Stimulated activated CD4-positive, alpha-beta T cell treated with anti-CD3 and anti-CD28 coated beads, Interleukin-1b, Interleukin-23, amount 100 ng/mL, for 1 hour (primary cell): ENCODE measurements at places on chromosomes 2 and 18.
A peak's percentile ranks its signal among the peaks of the same experiment; 100 is the strongest.

GRCh38 chr18:51523671-51524070, 326.2 kb upstream of the MEX3C start:
- DNase-seq = no peak

GRCh38 chr2:74742471-74742870, 88.4 kb downstream of the SEMA4F start:
- no peak for DNase-seq

DNA sequence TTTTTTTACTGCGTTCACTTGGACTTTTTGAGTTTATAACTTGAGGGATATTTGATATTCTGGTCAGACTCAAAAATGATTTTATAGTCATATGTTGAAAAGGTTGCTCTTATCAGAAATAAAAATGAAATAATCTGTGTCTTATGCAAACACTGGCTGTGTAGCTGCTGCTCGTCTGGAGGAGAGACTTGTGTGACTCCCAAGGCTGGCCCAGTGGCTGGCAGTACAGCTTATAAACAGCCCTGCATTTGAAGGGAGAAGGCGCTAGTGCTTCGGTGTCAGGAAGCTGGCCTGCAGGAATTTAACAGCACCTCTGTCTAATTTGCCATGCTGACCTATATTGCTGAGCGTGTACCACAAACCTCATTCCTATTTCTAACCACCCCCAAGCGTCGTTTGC, 74.5 kb downstream of the ASAP2 start:
- DNase-seq = no peak

DNA sequence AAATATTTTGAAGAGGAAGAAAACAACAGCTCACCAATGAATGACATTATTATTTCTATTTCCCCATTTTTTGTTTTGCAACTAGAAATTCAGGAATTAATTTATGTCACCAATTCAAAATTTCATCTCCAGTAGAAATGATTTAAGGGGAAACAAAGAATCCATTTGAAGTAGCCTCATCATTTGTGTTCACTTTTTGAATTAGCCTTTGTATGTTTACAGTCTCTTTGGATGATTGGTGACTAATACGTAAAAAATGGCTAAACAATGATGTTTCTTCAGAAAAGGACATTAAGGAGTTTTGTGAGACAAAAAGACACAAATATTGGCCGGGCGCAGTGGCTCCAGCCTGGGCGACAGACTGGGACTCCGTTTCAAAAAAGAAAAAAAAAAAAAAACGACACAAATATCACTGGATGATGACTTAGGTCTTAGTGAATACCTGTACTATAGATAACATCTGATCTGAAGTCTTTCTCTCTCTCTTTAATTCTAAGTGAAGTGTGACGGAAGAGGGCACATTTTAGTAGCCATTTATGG, 313.2 kb downstream of the PIK3C3 start:
- DNase-seq = no peak

- DNase-seq = peak; percentile 14
Measured at GRCh38 chr2:113370478-113371091, 66.9 kb upstream of the ZNG1B start.

GRCh38 chr2:208064220-208064961, 39.1 kb upstream of the PLEKHM3 start:
- no peak for DNase-seq

- DNase-seq = no peak
Measured at GRCh38 chr2:126777620-126777978, 121.1 kb upstream of the TEX51 start.

GRCh38 chr18:48547531-48547981, 8.7 kb downstream of the CTIF start:
- no peak for DNase-seq

DNA sequence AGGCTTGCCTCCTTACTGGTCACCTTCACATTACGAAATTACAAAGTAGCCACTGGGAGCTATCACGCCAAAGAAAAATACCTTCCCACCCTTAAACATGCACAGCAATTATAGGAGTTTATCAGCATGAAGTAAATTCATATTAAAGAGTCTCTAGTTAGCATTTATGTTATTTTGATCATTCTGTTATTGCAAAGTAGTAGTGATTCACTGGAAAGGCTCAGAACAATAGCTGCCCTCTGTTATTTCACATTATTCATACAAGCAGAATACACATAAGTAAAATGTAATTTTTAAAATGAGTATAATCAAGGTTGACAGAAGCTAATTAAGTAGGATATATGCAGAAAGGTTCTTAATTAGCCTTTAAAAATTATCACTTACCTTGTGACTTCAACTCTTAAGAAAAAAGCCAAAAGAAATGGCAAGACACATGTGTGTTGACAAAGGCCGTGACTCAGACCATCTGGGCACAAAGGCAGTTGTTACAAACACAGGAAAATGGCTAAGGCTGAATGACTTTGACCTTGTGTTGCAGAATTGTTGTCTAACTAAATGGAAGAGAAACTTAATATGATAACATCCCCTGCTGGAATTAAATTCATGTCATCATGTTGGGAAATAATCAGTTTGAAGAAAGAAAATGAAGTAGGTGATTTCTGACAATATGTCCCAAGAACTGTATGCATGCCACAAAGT, 108.3 kb downstream of the ARL6IP6 start:
- DNase-seq = no peak

GRCh38 chr18:6734726-6735430, 5.4 kb downstream of the ARHGAP28 start:
- DNase-seq = no peak

DNA sequence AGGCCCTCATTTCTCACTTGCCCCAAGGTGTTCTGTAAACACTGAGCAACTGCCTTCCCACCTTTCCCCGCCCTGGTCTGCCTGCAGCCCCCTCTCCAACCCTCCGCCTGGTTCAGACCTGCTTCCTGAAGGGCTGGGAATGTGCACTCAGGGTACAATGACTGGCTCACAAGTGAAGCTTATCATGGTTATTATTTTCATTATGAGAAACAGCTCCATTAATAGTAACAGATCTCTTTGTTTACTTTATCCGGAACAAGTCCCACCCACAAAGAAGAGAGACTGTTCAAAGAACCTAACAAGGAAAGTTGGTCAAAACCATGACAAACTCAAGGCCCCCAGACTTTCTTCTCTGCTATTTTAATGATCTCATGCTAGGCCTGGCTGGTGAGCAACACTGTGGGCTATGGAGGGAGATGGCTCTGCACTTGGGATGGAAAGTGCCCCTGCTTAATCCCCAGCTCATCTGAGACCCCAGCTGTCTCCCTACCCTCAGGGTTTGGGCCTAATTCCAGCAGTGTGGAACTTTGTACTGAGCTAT, 36.7 kb downstream of the ARHGAP25 start:
- DNase-seq = no peak

DNA sequence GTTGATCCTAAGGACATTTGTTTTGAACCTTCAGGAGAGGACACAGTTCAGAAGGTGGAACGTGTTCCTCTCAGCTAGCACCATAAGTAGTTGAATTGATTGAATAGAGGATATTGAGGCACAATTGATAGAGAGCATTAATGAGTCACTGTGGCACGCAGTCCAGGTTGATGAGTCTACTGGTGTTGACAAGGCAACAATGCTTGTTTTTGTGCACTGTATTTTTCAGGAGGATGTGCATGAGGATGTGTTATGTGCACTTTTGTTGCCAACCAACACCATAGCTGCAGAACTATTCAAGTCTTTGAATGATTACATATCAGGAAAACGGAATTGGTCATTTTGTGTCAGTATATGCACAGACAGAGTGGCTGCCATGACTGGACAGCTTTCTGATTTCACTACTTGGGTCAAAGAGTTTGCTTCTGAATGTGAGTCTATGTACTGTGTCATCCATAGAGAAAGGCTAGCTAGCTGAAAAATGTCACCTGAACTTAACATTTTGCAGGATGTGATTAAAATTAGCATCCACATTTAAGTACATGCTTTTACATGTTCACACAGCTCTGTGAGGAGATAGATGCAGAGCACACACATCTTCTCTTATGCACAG, 140.1 kb upstream of the B3GNT2 start:
- no peak for DNase-seq

DNA sequence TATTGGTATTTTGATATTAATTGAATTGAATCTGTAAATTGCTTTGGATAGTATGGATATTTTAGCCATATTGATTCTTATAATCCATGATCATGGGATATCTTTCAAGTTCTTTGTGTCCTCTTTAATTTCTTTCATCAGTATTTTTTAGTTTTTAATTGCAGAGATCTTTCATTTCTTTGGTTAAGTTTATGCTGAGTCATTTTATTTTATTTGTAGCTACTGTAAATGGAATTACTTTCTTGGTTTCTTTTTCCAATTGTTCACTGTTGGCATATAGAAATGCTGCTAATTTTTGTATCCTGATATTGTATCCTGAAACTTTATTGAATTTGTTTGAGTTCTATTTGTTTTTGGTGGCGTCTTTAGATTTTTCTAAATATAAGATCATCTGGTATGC, 79.5 kb upstream of the DSEL start:
- DNase-seq = no peak

- no peak for DNase-seq
Measured at GRCh38 chr18:4017480-4017879, 437.6 kb downstream of the DLGAP1 start.

- DNase-seq = no peak
Measured at GRCh38 chr2:236001854-236002253, 166.3 kb downstream of the GBX2 start.

- no peak for DNase-seq
Measured at GRCh38 chr2:166768393-166769123, 119.7 kb upstream of the XIRP2 start.

GRCh38 chr2:203002054-203002821, 12.4 kb upstream of the NBEAL1 start:
- DNase-seq = no peak

GRCh38 chr2:224194161-224194560, 155.1 kb upstream of the SERPINE2 start:
- DNase-seq = no peak
